ENCODE measurements at places on chromosomes 16 and 17.

GRCh38 chr16:59295993-59296736 is 562.0 kb upstream of the GOT2 start:
- no peak for DNase-seq

- DNase-seq = no peak
Measured at GRCh38 chr17:32551186-32551955, 64.6 kb downstream of the CDK5R1 start.

DNA sequence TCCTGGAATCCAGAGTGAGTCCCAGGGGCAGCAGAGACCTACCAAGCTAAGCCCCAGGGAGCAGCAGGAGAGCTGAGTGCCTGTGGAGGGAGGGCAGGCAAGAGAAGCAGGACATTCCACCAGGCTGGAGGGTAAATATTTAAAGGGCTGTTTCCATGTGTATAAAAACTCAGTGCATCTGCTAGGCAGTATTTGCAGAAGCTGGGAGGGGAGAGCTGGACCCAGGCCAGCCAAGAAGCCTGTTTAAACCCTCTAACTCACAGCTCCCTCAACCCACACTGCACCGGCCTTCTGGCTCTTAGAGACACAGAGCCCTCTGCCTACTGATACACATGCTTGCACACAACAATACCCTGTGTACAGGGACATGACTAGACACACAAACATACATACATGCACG is 22.5 kb upstream of the TMEM132E start:
- no peak for DNase-seq

DNA sequence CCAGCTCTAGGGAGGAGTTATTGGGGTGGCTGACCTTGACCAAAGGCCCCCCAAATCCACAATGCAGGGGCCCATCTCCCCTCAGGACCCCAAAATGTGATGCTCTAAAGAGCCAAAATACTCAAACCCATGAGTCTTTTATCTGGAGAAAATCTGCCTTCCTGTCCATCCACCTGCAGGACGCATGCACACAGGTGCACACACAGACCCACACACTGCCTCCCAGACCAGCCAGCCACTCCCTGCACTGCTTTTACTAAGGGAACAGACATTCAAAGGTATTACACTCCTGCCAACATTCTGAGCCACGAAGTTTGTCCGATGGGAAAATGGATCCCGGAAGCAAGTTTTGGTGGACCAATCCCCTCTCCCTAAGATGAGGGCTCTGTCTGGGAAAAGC is 76.1 kb upstream of the CDH5 start:
- DNase-seq = no peak

DNA sequence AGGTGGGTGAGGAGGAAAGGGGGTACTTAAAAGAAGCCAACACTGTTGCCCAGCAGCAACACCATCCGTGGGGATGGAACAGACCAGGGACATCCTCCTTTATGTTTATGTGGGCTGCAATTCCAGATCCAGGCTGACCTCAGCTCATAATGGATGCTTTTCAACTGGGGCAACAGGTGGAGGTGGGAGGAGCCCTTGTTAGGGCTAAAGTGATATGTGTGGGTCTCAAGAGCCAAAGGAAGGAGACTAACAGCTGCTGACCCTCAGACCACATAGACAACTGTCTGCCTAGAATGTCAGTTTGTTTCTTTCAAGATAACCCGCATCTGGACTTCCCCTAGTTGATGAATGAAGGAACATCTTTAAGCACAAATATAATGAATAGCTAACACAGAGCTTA is 2.0 kb upstream of the INPP5K start:
- no peak for DNase-seq

Measured in NCI-H187 treated with DMSO at 0.1 percent for 48 hours (cell line).